ENCODE measurements at places on chromosomes 1 and 21.

DNA sequence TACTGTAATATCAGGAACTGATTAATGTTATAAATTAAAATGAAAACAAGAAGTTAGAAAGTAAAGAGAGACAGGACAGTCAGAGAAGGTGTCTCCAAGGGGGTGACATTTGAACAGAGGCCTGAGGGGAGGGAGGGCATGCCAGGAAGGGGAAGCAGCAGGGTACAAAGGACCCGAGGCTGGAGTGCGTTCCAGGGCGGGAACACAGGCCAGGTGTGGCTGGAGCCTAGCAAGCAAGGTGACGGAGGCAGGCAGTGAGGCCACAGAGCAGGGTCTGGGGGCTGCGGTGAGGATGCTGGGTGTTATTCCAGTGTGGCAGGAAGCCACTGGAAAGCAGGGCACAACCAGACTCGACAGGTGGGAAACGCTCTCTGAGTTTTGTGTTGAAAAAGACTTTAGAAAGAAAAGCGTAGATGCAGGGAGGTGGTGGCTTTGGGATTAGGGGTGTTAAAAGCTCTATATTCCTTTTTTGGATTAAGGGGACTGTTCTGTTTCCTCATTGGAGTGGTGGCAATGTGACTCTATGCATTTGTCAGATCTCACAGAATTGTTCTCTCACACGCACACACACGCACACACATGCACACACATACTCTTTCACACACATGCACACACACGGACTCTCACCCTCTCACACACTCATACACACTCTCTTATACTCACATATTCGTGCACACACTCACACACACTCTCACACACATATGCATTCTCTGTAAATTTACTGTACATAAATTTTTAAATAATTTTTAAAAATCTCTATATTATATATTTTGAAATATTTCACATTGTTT lies 124.5 kb downstream of the GLIS1 start:
- peak; percentile 7 for DNase-seq

- DNase-seq = no peak
These were observed 208.8 kb downstream of the GPR52 start for GRCh38 chr1:174656409-174657059.

- no peak for DNase-seq
These were observed 251.9 kb downstream of the PTPRU start for GRCh38 chr1:29488086-29488793.

DNA sequence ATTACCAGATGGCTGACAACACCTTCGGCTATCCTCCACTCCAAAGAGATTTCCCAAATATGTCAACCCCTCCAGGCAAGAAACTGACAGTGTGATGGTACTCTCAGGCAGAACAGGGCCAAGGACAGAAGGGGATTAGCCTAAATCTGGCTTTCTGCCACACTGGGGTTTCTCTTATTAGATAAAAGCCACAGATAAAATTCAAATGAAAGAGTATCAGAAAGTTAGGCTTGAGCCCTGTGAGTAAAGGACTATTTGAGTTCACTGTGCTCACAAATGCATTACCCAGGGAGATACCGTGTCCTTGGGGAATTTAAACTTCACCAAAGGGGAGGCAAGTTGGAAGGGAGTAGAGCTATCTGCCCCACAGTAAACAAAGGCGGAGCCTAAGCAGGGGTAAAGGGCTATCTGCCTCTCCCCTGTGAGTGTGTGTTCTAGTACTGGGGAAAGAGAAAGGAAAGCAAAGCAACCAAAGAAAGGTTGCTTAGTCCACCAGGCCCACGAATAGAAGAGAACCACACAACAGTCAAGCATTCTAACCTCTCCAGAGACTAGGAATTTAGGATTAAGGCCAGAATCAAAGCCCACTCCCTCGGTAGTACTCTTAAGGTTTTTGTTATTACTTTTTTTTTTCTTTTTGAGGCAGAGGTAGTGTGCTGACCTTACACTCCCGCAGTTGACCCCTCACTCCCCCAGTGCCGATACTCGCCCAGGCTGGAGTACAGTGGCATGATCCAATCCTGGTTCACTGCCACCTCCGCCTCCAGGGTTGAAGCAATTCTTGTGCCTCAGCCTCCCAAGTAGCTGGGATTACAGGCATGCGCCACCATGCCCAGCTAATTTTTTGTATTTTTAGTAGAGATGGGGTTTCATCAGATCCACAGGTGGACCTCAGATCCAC lies 12.7 kb downstream of the TPM3 start:
- no peak for DNase-seq

DNA sequence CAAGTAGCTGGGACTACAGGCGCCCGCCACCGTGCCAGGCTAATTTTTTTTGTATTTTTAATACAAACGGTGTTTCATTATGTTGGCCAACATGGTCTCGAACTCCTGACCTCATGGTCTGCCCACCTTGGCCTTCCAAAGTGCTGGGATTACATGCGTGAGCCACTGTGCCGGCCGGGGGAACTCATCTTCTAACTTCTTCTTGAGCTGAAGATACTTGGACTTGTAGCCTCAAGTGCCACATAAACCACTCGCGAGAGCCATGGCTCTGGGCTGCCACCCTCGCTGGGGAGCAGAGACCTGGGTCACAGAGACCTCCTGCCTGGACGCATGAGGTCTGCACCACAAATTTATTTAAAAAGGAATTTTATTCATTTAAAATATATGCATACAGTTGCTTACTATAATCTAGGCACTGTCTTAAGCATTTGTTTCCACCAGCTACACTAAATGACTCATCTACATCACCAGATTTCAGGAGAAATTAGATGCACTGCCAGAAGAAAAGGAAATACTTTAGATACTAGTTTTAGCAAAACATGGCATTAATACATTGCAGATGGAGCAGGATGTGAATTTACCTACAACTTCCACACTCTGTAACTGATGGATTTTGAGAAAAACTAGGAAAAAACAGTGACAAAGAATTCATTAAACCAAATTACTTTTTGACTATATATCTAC lies 29.9 kb upstream of the PUM1 start:
- DNase-seq = no peak

- DNase-seq = peak; percentile 39
These were observed 81.6 kb upstream of the LRRC8D start for GRCh38 chr1:89739013-89739843.

DNA sequence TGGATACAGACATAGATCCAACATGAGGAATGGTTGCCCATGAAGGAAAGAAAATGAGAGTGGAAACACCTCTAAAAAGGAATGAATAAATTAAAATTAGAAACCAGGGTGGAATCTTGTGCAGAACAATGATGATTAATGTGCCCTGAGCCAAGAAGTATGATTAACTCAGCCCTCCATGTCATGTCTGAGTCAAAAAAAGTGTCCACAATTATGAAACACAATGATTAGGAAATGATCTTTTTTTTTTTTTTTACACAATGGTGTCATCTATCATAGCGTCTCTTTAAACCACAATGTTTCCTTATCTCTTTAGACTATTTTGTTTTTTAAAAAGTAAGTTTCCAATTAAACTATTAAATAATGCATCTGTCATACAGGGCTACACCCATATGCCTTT lies 78.9 kb upstream of the RAB4A start:
- DNase-seq = no peak

- no peak for DNase-seq
These were observed 116.2 kb downstream of the CENPF start for GRCh38 chr1:214719207-214719606.

DNA sequence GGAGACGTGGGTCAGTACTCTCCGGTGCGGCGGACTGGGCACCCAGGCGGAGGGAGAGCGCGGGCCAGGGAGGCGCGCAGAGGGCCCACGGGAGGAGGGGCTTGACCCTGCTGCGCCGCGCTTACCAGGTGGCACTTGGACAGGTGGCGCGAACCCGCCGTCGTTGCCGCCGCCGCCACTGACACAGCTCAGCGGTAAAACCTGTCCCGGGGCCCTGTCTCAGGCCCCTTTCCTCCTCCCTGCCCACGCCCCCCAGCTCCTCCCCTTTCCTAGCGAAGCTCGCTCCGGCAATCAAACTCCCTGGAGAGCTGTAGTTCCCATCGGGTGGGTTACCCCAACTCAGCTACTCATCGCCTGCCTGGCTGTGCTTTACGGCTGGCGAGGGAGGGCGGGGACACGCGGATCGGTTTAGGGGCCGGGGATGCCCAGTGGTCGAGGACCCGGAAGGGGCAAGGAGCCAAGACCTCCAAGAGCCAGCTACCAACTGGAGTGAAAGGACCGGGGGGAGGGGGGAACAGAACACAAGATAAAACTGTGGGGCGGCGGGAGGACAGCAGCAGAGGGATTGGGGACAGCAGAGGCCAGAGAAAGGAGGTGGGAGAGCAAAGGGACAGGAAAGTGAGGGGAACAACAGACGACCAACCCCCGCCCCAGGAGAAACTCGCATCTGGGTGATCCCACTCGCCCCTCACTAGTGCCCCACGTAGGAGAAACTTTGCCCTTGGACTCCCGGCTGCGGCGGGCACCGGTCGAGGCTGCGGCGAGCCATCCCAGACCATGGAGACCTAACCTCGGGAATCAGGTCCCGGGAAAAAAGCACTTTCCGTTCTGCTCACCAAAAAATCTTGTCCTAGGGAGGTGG lies 2.9 kb downstream of the GFI1 start:
- peak; percentile 60 for DNase-seq

- no peak for DNase-seq
These were observed 186.2 kb upstream of the C1orf174 start for GRCh38 chr1:4086085-4086850.

DNA sequence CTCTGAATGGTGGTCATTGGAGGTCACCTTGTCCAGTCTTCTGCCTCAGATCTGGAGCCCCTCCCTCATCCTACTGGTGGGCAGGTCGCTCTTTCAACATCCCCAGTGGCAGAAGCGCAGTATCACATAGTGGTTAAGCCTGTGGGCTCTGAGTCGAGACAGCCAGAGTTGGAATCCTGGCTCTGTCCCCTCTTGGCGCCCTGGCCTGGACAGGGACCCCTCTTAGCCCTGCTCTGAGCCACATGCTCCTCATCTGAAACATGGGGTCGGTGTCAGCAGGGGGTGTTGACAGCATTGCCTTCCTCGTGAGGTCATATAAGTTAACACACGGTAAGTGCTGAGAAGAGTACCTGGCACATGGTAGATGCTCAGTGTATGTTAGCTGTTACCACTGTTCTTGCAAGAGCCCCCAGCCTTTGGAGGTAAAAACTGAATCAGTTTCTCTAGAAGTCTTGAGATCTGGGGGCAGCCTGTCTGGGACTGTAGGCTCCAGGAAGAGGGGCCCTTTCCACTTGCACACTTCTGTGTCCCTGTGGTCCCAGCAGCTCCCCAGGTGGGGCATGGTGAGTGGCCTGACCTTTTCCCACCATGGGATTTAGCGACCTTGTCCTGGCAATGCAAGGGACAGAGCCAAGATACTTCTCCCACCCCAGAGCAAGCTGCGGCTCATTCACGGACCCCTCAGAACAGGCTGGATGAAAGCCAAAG lies 6.4 kb downstream of the ZC3H12A start:
- DNase-seq = peak; percentile 25

DNA sequence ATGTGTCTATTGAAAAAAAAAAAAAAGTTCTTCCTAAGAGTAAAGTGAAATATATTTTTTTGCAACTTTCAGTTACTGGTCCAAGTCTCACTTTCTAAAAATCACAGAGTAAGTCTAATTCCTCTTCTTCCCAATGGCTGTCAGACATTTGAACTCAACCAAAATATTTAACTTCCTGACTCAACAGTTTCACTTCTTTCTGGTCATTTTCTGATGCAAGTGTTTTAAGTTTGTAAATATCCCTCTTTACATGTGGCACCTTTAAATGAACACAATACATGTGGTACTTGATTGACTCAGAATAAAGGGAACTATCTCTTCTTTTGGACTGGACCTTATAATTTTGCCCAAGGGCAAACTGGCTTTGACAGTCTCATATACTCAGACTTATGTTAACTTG lies 76.7 kb downstream of the ASH1L start:
- DNase-seq = no peak

DNA sequence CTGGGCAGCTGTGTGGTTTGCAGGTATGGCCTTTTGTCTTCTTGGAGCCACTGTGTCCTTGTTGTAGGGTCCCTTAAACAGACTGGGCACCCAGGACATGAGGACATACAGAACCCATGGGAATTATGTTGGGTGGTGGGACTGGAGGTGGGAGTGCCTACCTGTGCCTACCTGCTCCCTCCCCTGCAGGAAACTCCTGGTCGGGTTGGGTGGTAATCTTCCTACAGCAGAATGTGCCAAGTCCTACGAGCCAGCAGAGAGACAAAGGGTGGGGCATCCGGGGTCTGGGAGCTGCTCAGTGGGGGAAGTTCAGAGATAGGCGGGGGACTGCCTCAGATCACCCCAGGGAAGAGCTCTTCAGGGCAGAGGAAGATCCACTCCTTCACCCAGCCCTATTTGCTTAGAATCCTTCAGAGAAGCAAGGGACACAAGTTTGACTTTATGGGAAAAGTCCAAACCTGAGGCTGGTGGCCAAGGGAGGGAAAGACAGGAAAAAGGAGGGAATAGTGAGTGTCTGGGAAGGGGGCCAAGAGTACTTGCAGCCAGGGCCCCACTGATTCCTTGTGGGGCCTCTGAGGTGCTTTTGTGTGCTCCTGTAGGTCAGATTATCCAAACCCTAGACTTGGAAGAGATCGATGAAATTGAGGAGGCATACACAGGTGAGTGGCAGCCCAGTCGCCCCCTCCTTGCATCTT lies 58.3 kb downstream of the KIF21B start:
- DNase-seq = no peak

DNA sequence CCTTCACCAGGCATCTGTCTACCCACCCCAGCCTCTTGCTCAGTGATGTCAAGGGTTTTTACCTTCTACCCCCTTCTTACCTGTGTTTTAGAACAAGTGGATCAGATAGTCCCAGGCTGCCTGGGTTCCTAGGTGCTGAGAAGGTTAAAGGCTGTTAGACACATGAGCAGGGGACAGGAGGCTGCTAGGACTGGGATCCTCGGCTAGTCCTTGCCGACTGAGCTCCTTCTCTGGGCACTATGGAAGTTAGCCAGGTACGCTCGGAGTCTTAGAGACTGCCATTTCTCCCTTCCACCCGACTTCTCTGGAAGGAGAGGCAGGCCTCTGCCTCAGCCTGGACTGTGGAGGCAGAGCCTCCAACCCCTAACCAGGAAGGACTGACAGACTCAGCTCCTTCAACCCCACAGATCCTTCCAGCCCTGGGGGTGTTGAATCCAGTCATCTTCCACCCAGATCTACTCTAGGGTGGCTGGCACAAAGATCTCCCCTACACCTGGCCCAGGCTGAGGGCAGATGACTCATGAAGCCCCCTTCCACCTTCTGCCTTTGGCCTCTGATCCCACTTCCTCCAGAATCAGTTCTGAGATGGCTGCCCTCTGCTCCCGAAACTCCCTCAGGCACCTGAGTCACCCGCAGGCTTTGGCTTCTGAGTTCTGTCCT lies at the start of gene DYNLT4:
Gene DYNLT4 (minus strand): TSS at position 648 of the 660 bp plus-strand sequence. CDS start 683 bp downstream, outside the sequence.
- DNase-seq = no peak

GRCh38 chr21:44816761-44817505 lies 929 bp downstream of the SUMO3 start:
- DNase-seq = no peak

GRCh38 chr1:37157634-37158033 lies 123.3 kb upstream of the GRIK3 start:
- DNase-seq = no peak

- no peak for DNase-seq
These were observed 27.2 kb upstream of the CSF1 start for GRCh38 chr1:109883248-109883955.
